ENCODE measurements at places on chromosomes 4 and X.

GRCh38 chr4:127829014-127829413 lies 46.9 kb downstream of the HSPA4L start:
- no peak for DNase-seq

DNA sequence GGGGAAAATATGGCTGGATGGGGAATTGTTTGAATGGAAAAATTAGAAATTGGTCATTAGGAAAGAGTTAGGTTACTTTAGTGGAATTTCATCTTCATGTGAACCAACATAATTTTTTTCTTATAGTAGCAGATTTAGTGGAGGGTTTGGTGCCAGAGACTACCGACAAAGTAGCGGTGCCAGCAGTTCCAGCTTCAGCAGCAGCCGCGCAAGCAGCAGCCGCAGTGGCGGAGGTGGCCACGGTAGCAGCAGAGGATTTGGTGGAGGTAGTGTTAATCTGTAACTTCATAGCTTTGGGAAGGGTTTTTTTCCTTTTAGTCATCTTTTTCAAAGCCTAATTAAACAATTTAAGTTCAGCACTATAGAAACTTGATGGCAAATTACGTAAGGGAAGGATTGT lies 13.2 kb downstream of the DDX3X start:
- no peak for DNase-seq

- no peak for DNase-seq
These were observed 792 bp downstream of the PPP1R3F start for GRCh38 chrX:49270249-49270921.

- DNase-seq = no peak
These were observed 1515.7 kb upstream of the TENM3 start for GRCh38 chr4:180727478-180727877.

GRCh38 chrX:39162322-39162735 lies 361.1 kb downstream of the MID1IP1 start:
- DNase-seq = peak; percentile 1

- DNase-seq = no peak
These were observed 16.0 kb downstream of the PRDM8 start for GRCh38 chr4:80213117-80213815.

- peak; percentile 2 for DNase-seq
These were observed 697 bp downstream of the SRPK3 start for GRCh38 chrX:153781428-153782047.

DNA sequence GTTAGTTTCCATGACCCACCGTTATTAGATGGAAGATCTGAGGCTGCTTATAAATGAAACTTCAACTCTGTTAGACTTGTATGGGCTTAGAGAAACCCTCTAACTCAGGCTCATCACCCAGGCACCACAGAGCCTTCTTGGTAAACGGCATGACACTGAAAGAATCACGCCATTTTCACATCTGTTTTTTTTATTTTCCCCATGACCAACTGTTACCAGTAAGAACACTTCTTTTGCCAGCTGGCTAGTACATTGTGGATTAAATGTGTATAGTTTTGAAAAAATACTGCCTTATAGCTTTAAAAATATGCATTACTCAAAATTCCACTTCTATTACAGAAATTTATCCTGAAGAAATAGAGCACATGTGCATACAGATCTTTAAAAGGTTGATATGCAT lies 48.0 kb upstream of the APELA start:
- no peak for DNase-seq

DNA sequence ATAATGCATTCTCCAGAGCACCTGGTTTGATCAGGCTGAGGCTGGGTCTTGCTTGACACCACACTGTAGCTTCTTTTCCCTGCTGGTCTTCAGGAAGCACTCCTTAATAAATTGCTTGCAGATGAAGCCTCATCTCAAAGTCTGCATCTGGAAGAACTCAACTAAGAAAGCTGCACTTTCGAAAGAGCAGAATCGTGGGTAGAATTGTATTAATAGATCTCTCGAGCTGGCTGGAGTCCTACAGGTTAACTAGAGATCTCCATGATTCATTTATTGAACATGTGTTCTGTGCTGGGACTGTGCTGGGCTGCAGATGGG lies 152.7 kb downstream of the STK32B start:
- no peak for DNase-seq

- no peak for DNase-seq
These were observed 66.4 kb upstream of the C4orf54 start for GRCh38 chr4:99724067-99724466.

DNA sequence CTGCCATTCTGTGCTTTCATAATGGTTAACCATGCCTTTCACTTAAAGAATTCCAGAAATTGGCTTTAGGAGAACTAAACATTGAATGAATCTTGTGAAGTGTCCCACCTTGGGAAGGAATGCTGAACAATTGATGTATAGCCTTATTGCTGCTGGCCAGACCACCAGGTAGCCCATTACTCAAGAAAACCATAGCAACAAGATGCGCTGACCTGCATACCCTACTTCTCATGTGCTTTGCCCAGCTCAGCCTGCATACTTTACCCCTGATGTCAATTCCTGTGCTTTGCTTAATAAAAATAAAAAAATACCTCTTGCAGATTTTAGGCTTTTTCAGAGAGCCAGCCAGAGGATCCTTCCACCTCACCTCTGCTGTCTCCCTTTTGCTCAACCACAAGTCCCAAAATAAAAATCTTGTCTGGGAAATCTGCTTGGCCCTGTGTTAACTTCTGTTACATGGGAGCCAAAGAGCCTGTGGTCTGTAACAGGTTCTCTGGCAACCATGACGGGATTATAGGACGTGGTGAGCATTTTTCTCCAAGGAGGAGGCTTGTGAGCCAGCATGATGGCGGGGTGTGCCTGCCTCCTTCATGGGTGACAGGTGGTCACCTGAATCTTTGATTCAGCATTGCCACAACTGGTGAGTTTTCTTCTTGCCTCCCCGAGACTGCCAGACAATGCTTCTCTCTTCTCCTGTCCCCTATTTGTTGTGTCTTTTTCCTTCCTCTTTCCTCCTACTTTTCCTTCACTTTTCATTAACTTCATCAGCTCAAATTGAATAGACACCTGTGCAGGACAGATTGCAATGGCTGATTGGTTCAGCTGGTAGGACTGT lies 106.8 kb downstream of the ARSJ start:
- DNase-seq = no peak

Measured in hypothalamus (tissue), 51 donors.